ENCODE measurements at places on chromosomes 2 and 18.

GRCh38 chr18:9296233-9297006, 38.2 kb upstream of the TWSG1 start:
- DNase-seq, result peak; percentile 7

DNA sequence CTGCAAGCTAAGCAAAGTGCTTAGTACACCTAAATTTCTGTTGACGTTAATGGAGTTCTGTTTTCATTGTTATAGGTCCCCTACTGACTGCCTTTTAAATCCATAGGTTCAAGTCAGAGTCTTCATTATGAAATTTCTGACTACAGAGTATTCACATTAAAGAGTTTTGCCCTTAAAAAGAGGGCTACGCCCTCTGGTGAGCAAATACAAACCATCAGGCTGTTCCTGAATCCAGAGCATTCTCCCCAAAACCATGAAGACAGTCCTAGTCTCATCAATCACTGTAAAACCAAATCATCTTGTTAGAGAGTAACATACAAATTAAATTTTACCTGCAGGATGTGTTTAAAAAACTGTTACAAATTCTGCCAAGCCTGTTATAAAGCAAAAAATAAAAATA, 1091.7 kb downstream of the TDRD15 start:
- DNase-seq, result no peak

DNA sequence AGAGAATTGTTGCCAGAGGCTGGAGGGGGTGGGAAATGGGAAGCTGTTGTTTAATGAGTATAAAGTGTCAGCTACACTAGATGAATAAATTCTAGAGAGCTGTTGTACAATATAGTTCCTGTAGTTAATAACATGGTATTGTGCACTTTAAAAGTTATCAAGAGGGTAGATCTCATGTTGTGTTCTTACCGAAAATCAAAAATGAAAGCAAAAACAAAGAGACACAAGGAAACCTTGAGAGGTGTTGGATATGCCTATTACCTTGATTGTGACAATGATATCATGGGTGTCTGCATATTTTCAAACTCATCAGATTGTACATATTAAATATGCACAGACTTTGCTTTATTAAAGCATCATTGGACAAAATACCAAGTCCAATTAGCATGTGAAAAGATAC, 43.2 kb downstream of the SCG2 start:
- DNase-seq, result no peak

DNA sequence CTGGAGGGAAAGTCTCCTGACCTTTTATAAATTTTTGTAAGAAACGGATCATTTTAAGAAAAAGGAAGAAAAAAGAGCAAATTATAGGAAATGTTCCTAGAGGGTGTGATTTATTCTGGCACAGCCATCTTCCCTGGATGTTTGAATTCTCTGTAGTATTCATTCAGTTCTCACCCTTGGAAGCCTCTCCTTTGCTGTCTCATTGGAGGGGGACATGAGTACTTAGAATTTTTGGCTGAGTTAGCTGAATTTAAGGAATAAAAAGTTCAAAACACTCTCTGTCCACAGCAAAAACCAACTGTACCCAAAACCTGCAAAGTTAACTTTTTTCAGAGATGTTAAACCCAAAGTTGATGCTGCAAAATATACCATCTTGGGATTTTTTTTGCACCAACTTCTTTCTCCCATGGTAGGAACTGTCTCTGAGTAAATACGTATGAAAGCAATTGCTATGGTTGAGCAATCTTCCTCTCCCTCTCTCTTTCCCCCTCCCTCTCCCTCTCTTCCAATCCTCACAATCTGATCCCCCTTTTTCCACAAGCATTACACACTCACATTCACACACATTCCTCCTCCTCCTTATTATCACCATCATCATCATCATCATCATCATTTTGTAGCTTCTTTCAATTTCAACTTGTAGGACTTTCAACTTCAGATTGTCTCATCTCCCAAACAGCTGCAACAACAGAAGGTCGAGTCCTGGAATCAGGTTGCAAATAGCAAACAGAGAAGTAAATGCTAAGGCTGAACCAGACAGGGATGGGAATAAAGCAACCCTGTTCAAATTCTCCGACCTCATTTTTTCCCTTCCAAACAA, 183.7 kb downstream of the GFPT1 start:
- DNase-seq, result no peak
